Activated gamma-delta T cell (primary cell): ENCODE measurements at places on chromosomes 2 and 18.

- DNase-seq, result no peak
These were observed 91.8 kb downstream of the NOL10 start for GRCh38 chr2:10597956-10598355.

DNA sequence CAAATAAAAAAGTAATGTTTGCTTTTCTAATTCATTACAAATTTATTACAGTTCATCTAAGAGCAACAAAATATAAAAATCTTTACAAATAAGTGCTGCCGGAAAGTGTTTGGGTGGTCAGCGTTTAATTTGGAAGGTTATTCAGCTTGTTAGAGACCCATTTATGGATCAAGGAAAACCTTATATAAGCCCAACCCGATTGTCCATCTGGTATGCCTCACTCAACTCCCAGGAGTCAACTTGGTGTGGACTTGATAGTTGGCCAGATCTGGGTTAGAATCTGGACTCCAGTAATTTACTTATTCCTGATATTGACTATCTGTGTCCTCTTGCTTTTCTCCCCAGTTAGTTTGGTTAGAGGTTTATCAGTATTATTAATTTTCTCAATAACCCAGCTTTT, 106.2 kb downstream of the KCTD1 start:
- no peak for DNase-seq

- DNase-seq, result no peak
These were observed at the start of gene IL1RL2 for GRCh38 chr2:102186791-102187495. IL1RL2 (plus strand) TSS chr2:102187023; CDS start chr2:102187868, 845 bp downstream.

- no peak for DNase-seq
These were observed 137.4 kb upstream of the RBMS1 start for GRCh38 chr2:160630801-160631590.

DNA sequence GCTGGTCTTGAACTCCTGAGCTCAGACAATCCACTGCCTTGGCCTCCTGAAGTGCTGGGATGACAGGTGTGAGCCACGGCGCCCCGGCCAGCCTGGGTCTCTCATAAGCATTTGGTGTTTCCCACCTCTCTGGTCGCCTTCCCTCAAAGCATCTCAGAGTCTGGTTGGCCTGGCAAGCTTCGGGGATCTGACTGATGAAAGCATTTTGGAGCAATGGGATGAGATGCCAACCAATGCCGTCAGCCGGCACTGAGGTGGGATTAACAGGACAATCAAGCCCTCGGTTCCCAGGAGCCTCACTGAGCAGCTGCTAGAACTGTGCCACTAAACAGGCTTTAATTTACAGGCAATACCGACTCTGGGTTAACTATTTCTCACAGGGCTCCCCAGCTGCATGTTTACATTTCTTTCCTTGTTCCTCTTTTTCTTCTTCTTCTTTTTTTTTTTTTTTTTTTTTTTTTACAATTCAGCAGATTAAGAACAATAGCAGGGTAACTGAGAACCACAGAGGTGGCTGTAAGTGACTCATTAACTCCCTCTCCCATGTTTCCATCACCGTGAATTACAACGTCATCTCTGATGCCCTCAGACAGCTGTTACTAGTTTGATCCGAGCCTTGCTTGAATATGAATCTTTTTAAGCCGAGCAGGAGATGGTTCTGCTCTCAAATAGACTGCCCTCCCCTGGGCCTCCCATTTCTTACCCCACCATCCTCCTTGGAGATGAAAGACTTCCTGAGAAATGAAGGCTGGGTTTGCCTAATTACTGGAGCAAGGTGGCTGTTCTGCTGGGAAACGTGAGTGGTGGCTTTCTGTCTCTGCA, 37.9 kb downstream of the ODC1 start:
- no peak for DNase-seq

- no peak for DNase-seq
These were observed 64.4 kb upstream of the PGAP1 start for GRCh38 chr2:196990788-196991461.

DNA sequence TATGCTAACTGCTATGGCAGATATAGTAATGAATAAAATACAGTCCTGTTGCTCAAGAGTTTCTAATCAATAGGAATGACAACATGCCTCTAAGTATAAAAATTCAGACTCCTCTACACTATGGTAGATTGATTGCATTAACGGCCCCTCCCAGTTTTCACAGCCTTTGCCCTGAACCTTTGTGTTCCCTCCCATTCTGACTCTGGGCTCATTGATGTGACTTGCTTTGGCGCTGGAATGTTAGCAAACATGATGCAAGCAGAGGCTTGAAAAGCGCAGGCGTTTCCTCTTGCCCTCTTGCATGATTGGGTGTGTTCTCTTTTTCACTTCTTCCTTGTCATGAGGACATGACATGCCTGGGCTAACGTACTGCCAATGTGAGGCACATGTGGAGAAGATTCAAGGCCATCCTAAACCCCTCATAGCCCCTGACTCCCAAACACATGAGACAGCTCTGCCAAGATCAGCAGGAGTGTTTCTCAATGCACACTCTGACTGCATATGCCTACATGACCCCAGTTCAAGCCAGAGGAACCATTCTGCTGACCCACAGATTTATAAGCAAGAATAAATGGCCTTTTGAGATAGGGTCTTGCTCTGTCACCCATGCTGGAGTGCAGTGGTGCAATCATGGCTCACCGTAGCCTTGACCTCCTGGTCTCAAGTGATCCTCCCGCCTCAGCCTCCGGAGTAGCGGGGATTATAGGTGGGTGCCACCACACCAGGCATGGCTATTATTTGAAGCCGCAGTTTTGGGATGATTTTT, 49.7 kb upstream of the CD28 start:
- no peak for DNase-seq

- DNase-seq, result no peak
These were observed 139.2 kb downstream of the MGAT5 start for GRCh38 chr2:134393075-134393461.

- DNase-seq, result no peak
These were observed 35.6 kb downstream of the FBXO48 start for GRCh38 chr2:68431316-68431972.

DNA sequence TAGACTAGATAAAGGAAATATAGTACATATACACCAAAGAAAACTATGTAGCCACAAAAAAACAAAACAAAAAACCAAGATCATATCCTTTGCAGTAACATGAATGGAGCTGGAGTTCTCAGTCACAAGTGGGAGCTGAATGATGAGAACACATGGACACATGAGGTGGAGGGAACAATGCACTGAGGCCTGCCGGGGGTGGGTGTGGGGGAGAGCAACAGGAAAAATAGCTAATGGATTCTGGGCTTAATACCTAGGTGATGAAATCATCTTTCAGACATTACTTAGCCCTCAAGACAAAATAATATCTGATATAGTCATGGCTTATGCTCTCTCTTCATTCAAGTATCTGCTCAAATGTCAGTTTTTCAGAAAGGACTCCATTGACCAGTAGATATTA, 930.6 kb downstream of the LRP1B start:
- DNase-seq, result no peak

DNA sequence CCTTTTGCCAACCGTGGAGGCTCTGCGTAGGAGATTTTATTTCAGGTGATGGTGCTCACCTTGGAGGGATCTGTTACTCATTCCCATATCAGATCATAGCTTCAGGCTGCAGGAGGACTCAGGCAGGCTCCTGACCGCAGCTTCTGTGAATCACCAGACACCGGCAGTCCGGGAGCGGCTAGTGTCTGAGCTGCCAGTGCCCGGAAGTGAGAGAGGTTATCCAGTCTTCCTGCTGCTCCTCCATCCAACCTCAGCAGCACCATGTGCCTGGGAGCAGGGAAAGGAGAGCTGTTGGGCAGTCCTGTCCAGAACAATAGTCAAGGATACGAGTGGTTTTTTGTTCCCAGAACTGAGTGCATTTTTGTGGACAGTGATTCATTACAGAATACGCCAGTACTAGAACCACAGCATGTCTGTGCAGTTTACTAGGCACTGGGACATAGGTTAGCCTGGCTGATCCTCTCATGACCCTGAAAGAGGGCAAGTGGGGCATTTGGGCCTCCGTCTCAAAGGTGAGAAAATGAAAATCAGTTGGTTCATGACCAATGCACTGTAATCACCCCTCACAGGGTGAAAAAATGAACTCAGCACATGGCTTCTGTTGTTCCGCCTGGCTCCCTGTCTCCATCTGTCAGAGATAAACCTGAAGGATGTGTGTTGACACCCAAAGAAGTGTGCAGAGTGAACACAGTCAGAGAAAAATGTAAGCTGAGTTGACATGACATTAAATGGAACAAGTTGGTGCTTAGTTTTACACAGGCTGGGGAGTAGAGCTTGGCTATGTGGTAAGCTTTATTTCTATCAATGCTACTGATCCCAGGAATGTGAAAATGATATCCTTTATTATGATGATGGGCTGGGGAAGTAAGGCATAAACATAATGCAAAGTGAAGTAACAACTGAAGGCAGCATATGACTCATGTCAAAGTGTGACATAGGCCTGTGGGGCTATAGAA, 12.2 kb downstream of the FHOD3 start:
- DNase-seq, result no peak
